Central memory CD8-positive, alpha-beta T cell (primary cell): ENCODE measurements at places on chromosomes 1 and 21.

- no peak for DNase-seq
These were observed 46.9 kb downstream of the PTP4A2 start for GRCh38 chr1:31891280-31891679.

DNA sequence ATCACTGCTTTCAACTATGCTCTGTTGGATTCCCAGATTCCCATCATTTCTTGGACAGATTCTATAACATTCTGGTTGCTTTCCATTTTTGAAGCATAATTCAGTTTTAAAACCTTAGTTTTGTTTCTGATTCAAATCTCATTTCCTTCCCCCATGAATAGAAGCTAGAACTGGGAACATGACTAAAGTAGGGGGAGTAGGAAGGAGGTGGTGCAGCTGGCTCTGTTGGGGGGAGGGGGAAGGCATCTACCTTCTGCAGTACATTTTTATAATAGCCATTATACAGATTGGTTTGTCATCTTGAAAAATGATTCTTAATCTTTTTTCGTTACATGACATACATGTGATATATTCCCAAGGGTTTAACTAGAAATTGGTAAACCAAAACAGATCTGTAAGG, 48.1 kb downstream of the SMG7 start:
- DNase-seq: no peak

DNA sequence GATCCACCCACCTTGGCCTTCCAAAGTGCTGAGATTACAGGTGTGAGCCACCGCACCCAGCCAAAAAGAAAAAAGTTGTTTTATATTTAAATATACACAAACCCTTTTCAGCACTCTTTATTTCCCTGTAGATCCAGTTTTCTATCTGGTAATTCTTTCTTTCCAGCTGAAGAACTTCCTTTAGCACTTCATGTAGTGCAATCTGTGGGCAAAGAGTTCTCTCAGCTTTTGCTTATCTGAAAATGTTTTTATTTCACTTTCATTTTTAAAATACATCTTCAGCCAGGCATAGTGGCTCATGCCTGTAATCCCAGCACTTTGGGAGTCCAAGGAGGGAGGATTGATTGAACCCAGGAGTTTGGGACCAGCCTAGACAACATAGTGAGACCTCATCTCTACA, 28.5 kb upstream of the HYI start:
- DNase-seq: no peak

DNA sequence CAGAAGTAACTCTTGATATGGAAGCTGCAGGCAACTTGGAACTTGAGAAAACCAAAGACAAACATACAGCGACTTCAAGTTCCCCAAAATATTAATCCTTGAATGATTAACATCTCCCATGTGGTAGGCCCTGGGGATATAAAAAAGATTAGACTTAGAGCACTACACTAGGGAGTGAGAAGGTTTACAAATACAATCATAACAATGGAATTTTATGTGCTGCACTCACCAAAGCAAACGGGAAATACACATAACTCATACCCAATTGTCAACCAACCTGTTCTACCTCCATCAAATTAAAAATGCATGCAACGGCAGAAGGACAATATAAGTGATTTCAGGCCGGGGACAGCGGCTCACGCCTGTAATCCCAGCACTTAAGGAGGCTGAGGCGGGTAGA, 3.7 kb downstream of the SMYD3 start:
- DNase-seq: no peak
